ENCODE measurements at places on chromosomes 1 and 21.
A peak's percentile ranks its signal among the peaks of the same experiment; 100 is the strongest.

GRCh38 chr21:25462517-25462971 is 144.7 kb downstream of the MRPL39 start:
- DNase-seq, result no peak

DNA sequence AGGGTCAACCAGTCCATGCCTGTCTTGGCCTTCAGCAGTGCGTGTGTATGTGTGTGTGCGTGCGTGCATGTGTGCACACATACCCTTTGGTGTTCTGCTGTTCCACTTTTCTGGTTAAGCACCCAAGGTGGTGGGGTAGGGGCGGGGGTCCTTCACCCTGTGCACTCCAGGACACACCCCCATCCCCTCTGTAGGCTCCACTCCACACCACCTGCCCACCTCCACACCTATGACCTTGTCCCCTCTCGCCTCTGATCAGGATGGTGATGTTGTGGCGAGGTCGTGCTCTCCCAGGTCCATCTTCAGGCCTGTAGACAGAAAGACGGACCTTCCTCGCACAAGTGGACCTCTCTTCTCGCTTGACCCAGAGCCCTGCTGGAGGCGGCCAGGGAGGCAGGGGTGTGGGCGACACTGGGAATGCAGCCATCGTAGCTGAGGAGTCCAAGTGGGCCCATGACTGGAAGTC is 44.6 kb downstream of the WDR4 start:
- no peak for DNase-seq

- no peak for DNase-seq
These were observed 98.5 kb upstream of the HIVEP3 start for GRCh38 chr1:42017259-42017658.

DNA sequence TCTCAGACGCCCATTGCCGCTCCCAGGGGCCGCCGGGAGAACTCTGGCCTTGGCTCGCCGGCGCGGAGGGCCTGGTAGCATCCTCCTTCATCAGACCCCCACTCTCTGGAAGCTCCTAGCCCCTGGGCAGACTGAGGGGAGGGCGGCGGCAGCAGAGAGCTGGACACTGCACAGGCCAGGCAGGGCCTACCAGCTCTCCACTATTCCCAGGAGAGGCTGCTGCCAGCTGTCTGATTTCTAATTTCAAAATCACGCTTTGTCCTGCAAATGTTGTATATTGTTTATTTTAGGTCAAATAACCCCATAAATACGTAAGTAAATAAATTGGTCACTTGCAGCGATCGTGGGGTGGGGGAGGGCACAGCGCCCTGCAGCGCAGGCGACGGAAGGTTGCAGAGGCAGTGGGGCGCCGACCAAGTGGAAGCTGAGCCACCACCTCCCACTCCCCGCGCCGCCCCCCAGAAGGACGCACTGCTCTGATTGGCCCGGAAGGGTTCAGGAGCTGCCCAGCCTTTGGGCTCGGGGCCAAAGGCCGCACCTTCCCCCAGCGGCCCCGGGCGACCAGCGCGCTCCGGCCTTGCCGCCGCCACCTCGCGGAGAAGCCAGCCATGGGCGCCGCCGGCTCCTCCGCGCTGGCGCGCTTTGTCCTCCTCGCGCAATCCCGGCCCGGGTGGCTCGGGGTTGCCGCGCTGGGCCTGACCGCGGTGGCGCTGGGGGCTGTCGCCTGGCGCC is at the start of gene MTARC1:
Gene MTARC1, plus strand, starts transcription at position 577 of the 732 bp plus-strand sequence. Its CDS starts 32 bp downstream, at position 609.
- DNase-seq, result peak; percentile 28

GRCh38 chr1:176551146-176551545 is 88.2 kb downstream of the PAPPA2 start:
- DNase-seq, result no peak

GRCh38 chr1:201606096-201606495 is 67.2 kb downstream of the NAV1 start:
- DNase-seq, result no peak

GRCh38 chr1:178337091-178337706 is 159.6 kb downstream of the CLEC20A start:
- no peak for DNase-seq

DNA sequence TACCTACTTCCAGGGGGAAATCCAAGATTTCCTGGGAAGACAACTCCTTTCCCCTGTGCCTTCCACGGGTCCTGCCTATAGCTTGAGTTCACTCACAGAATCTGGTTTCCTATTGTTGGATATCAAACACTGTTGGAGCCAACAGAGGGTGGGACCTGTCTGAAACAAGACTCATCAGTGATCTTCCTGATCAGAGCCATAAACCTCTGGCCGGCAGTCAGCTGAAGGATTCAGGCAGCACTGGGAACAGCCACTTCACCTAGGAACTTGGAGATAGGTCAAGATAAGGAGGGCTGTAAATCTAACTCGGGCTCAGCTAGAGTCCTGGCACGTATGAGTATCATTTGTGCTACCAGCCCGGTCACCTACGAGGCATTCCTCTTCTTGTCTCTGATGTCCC is 23.3 kb downstream of the SH3BP5L start:
- no peak for DNase-seq

- DNase-seq, result no peak
These were observed 12.9 kb upstream of the BCL10 start for GRCh38 chr1:85289207-85289847.

GRCh38 chr1:227942021-227942715 is 5.6 kb downstream of the WNT9A start:
- DNase-seq, result no peak

DNA sequence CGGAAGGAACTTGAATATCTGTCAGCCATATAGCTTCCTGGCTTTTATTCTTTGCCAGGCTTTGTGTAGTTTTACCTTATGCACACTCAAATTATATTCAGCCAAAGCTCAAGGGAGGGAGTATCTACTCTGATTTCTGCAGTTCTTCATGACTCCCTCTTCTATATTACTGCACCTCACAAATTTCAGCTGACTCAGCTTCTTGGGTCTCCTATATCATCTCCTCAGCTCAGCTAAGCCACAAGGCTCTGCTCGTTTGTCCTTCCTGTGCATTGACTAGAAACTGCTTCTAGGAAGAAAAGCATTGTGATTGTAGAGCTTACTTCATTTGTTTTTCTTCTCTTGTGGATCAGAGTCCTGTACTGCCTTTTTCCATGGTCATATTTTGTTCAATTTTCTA is 37.4 kb downstream of the BTBD8 start:
- no peak for DNase-seq

DNA sequence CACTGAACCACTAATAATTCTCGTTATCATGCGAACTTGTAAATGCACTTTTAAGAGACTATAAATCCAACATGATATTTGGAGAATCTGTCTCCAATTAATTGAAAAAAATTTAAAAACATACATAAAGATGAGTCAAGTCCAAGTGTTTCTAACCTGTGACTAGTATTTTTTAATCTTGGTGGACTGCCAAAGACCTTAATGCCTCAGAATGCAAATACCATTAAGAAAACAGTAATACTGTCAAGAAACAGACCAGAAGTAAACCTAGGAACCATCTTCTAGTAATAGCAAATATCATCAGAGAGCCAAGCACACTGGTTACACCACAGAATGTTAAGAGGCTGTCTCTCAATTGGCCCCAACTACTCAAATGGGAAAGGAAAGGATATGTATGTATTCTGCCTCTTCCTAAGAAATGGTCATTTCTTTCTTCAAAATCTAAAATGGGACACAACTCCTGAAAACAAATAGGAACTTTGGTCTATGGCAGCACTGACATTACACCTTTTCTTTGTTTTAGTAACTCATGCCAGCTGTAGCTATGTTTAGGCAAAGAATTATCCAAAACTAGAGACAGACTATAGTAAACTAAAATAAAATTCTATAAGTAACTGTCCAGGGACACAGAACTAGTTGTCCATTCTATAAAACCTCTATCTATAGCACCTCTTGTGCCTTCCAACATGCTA is 15.8 kb downstream of the SCYL3 start:
- DNase-seq, result no peak

GRCh38 chr21:31043471-31043870 is 5.2 kb upstream of the KRTAP19-8 start:
- DNase-seq, result no peak

DNA sequence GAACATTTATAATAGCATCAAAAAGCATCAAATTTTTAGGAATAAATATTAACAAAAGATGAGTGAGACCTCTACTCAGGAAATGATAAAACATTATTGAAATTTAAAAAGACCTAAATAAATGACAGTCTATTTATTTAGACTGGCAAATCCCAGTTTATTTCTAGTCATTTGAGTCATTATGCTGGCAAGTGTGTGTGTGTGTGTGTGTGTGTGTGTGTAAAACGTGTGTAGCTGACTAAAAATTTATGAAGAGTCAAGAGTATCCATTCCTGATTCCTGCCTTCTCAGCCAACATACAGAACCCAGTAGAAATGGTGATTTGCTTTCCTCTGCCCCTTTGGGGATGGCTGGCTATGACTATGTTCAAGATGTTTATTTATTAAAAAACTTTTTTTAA is 46.2 kb downstream of the OSBPL9 start:
- DNase-seq, result no peak

GRCh38 chr21:44337941-44338895 is 972 bp downstream of the CFAP410 start:
- no peak for DNase-seq

- DNase-seq, result no peak
These were observed 303.8 kb upstream of the LRRC7 start for GRCh38 chr1:69263921-69264391.

DNA sequence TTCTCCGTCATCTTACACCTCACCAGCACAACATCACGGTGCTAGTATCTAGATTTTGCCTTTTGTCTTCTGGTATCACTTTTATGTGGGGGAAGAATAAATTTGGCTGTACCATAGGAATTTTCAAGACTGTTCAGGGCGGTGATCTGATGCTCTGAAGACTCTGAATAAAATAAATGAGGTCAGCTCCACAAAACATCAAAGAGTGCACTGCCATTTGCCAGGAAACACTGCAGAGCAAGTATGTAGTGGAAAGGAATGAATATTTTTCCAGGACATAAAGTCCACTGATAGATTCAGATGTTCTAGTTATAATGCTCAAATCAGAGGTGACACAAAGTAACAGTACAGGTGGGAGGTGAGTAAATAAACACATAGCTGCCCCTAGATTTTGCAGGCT is 56.3 kb downstream of the ZP4 start:
- no peak for DNase-seq

- no peak for DNase-seq
These were observed 15.7 kb downstream of the LAMC1 start for GRCh38 chr1:183038913-183039312.

DNA sequence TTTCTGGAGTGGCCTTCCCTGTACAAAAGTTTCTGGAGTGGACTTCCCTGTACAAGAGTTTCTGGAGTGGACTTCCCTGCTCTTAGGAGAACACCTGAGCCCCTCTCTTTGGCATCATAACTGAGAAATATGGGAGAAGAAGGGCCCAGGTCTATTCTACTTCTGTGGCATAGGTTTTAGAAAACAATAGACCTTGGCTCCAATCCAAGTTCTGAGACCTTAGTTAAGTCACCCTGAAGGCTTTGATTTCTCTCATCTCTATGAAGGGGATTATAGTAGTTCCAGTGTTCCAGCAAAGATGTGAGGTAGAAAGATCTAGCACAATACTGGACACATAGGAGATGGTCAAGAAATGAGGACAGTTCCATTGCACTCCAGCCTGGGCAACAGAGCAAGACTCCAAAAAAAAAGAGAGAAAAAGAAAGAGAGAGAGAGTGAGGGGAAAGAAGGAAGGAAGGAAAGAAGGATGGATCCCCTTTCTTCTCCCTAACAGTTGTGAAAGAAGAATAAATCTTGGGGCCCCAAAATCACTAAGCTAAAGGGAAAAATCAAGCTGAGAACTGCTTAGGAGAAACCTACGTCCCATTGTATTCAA is 13.3 kb upstream of the EIF4G3 start:
- no peak for DNase-seq

- no peak for DNase-seq
These were observed 80.4 kb downstream of the ITPKB start for GRCh38 chr1:226658546-226659125.

- DNase-seq, result no peak
These were observed 12.8 kb downstream of the LRP8 start for GRCh38 chr1:53315046-53315445.

- DNase-seq, result no peak
These were observed 14.7 kb downstream of the CACHD1 start for GRCh38 chr1:64484651-64485050.
